SJSA1 (cell line): ENCODE measurements at places on chromosomes 3 and 15. TPM values are rescaled to one million over a fixed set of nuclear protein-coding genes. Genes with fewer than 3 reads are reported as not detected.

The PDCD6IP gene
- 58.1 and 157 TPM in 2 replicates for total RNA-seq

The NMNAT3 gene
- total RNA-seq, result not detected in 2 replicates

The ZDHHC23 gene
- total RNA-seq, result 0.45 and 0.47 TPM in 2 replicates

The RAD18 gene
- total RNA-seq, result 25.5 and 25.6 TPM in 2 replicates

The SEMA4B gene
- total RNA-seq, result 5.6 and 17.8 TPM in 2 replicates

The TRIM42 gene
- total RNA-seq, result not detected in 2 replicates
